ENCODE measurements at places on chromosomes 6 and 20.

- no peak for DNase-seq
Observed at GRCh38 chr6:137845460-137845859, 21.6 kb upstream of the TNFAIP3 start.

DNA sequence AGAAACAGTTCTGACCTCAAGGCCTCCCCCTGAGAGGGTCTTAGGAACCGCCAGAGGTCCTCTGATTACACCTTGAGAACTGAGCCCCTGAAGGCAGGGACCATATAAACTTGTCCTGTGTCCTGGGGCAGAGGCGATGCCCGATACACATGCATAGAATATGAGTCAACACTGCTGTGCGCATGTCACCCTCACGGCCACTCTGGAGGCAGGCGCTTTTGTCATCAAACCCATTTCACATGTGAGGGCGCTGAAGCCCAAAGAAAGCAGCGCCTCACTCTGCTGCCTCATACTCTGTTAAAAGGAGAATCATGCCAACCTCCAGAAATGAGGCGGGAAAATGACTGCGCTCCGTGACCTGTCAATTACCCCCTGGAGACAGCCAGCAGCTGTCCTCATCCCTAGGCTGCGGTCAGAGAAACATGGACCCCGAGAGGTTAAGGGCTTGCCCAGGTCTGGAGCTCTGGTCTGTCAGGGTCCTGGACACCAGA is 158.3 kb downstream of the GRM4 start:
- DNase-seq: no peak

- no peak for DNase-seq
Observed at GRCh38 chr20:43375591-43375990, 82.1 kb upstream of the SRSF6 start.

- peak; percentile 15 for DNase-seq
Observed at GRCh38 chr20:37990571-37991151, 42.6 kb downstream of the TTI1 start.

- DNase-seq: no peak
Observed at GRCh38 chr6:159151266-159151855, 17.8 kb upstream of the FNDC1 start.
